ENCODE measurements at places on chromosomes 7 and 10.

GRCh38 chr7:115005953-115006352 is 84.1 kb downstream of the MDFIC start:
- DNase-seq = no peak

- DNase-seq = no peak
Measured at GRCh38 chr7:30434140-30434799, 44.3 kb downstream of the NOD1 start.

DNA sequence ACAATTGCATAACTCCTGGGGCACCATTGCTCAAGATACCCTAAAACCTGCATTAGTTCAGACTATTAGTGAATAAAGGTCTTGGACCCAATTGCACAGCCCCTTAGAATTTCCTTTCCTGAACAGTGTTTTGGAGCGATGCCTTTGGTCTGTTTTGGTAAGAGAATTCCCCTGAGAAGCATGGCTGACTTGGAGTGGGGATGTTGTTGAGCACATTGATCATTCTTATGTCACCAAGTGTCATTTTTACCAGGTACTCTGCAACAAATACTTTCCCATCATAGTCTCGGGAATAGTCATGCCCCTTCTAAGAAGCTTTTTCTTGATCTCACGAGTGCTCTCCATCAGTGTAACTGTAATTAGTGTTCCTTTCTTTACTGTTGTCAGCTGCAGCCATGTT is 229.7 kb downstream of the GFRA1 start:
- DNase-seq = no peak

GRCh38 chr7:214410-215212 is 22.2 kb downstream of the FAM20C start:
- DNase-seq = no peak

DNA sequence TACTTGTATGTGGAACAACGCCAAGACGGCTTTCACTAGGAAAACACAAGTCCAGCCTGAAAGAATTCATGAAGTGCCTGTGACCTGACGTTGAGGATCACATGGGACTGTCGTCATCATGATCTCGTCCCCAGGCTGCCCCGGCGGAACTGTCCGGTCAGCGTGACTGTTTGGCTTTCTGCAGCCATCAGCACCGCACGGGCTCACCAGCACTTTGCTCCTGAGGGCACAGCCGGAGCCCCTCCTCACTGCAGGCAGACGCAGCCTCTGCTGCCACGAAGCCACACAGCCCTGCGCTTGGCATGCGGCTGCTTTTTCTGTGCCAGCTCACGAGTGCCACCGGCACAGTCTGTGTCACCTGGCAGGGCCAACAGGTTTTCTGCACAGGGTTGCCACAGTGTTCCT is 9.4 kb upstream of the GET4 start:
- no peak for DNase-seq

Data from hematopoietic multipotent progenitor cell treated with erythropoietin and hydrocortisone succinate and interleukin-3 and kit ligand, for 6 days (in vitro differentiated cells).